Stimulated activated effector memory CD8-positive, alpha-beta T cell treated with anti-CD3 and anti-CD28 coated beads, Interleukin-12 subunit alpha, Interleukin-12 subunit beta, amount 100 ng/mL, for 72 hours (primary cell): ENCODE measurements at places on chromosomes 7 and 10.

GRCh38 chr7:142158736-142159496 lies 47.4 kb downstream of the MGAM2 start:
- DNase-seq: no peak

DNA sequence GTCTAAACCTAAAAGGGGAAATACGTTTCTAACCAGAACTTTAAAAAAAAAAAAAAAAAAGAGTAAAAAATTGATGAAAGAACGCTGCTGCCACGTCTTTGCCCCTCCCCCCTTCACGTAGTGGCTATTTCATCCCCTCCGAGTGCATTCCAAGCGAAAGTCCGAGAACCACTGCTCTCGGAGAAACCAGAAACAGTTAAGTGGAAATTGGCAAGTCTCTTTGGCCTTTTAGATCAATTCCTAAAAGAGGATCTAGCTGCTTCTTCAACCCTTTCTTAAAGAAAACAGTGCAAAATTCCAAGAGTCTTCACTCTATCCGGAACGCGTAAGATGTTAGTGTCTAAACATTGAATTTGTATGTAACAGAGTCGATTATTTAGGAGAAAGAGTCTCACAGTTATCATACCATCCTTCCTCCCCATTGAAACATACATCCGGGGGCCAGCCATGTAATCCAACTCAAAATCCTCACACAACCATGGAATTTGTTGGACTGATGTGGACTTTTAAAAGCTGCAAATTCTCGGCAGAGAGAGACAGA lies 1.1 kb downstream of the P4HA1 start:
- peak; percentile 70 for DNase-seq

DNA sequence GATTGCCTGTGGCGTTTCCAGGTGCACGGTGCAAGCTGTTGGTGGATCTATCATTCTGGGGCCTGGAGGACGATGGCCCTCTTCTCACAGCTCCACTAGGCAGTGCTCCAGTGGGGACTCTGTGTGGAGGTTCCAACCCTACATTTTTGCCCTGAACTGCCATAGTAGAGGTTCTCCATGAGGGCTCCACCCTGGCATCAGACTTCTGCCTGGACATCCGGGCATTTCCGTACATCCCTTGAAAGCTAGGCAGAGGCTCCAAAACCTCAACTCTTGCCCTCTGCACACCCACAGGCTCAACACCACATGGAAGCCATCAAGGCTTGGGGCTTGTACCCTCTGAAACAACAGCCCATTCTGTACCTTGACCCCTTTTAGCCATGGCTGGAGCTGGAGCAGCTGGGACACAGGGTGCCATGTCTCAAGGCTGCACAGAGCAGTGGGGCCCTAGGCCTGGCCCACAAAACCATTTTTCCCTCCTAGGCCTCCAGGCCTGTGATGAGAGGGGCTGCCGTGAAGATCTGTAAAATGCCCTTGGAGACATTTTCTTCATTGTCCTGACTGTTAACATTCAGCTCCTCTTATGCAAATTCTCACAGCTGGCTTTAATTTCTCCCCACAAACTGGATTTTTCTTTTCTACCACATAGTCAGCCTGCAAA lies 10.0 kb upstream of the FGL2 start:
- DNase-seq: no peak

- DNase-seq: no peak
These were observed 79.4 kb upstream of the NXPH1 start for GRCh38 chr7:8353991-8354390.

- DNase-seq: no peak
These were observed 279.4 kb upstream of the HABP2 start for GRCh38 chr10:113273181-113274163.

DNA sequence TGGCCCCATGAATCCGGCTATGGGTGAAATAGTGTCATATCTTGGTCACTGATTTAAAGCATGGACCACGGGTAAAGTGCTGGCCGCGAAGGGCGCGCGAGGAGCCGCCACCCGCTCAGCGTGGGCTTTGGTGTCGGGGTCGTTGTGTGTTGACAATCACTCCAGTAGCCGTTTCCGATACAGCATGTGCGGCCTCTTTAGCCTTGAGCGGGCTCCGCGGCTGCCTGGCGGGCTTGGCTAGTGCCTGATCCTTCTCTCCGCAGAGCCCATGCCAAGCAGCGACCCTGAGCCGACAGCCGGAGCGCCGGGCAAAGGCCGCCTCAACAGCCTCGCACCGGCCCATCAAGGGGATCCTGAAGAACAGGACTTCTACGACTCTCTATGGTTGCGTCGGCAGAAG lies 105.9 kb downstream of the SLC37A3 start:
- DNase-seq: no peak

DNA sequence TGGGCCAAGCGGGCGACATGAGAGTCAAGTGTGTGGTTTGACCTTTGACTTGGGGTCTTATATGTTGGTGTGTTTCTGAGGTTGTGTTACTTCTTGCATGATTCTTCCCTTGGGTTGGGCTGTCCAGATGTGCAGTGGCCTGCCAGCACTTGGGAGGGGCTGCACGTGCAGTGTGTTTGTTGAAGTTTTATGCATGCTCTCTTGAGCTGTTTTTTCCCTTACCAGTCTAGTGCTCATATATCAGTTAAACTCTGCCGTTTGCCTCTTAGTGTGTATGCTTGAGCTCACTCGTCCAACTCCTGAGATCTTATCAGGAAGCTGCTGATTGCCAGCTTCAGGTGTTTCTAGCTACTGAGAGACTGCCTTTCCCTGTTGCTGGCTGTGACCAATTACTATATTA lies 23.1 kb downstream of the SP4 start:
- no peak for DNase-seq

GRCh38 chr7:1956141-1956540 lies 276.6 kb downstream of the MAD1L1 start:
- DNase-seq: no peak

DNA sequence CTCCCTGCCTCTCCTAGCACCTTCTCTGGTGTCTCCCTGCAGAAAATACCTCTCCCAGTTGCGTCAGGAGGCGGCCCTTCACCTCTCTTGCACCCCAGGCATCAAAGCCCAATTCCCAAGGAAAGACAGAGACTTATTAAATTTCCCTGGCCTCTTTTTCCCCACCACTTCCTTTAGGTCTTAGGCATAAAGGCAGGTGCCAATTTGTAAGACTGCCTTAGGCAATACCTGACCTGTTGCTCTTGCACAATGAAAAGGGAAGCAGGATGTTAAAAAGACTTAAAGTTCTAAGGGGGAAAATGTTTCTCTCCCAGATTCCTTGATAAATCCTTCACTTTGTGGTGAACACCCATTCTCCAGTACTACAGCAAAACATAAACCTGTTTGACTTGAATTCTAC lies 186.7 kb downstream of the SLC25A13 start:
- no peak for DNase-seq

- no peak for DNase-seq
These were observed 55.4 kb downstream of the TBXAS1 start for GRCh38 chr7:139884441-139884840.

GRCh38 chr10:6239213-6239991 lies 36.7 kb downstream of the PFKFB3 start:
- DNase-seq: peak; percentile 76

GRCh38 chr7:39324139-39324760 lies 242.0 kb upstream of the YAE1 start:
- no peak for DNase-seq

DNA sequence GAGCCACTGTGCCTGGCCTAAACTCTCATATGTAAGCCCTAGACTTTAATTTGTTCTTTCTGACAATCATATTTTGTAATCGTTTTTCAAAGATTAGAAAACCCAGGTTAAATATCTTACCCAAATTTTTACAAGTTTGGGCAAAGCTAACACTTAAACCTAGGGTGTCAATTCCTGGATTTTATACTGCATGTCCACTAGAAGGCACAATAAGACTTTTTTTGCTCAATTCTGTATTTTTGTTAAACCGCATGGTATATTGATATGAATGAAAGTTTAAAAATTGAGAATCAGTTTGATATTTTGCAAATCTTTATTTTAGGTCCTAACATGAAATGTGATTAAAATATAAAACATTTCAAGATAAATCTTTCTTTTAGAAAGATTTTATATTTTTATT lies 29.3 kb downstream of the DYNC2I1 start:
- no peak for DNase-seq

DNA sequence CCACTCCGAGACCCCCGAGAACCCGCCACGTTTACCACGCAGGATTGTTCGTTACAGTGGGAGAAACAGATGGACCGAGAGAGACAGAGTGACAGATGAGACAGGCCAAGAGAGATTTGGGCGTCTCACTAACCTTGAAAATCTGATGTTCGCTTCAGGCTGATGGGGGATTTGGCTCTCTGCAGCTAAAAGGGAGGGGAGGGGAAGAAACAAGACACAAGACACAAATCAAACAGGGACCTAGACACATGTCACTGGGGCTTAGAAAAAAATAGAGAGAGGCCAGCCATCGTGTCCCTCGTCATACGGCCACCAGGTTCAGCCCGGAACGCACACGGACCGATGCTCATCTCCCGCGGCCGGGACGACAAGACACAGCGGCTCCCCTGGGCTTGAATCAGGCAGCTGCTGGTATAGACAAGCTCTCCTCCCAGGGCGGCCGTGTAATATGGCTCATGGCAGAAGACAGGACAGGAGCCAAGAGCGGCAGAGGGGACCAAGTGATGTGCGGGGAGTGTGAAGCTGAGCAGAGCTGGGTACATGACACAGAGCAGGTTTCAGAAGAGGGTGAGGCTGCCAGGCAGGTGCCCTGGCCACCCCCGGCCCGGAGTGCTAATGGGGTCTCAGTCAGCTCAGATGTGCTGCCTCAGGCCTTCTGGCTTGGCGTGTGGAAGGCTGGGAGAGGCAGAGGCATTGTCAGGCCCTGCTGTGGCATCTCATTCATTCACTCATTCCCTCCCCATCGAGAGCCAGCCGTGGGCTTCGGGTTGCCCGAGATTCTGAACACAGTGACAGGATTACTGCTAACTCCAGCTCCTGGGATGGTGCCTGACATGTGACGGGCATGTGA lies 88.5 kb upstream of the GNA12 start:
- no peak for DNase-seq

DNA sequence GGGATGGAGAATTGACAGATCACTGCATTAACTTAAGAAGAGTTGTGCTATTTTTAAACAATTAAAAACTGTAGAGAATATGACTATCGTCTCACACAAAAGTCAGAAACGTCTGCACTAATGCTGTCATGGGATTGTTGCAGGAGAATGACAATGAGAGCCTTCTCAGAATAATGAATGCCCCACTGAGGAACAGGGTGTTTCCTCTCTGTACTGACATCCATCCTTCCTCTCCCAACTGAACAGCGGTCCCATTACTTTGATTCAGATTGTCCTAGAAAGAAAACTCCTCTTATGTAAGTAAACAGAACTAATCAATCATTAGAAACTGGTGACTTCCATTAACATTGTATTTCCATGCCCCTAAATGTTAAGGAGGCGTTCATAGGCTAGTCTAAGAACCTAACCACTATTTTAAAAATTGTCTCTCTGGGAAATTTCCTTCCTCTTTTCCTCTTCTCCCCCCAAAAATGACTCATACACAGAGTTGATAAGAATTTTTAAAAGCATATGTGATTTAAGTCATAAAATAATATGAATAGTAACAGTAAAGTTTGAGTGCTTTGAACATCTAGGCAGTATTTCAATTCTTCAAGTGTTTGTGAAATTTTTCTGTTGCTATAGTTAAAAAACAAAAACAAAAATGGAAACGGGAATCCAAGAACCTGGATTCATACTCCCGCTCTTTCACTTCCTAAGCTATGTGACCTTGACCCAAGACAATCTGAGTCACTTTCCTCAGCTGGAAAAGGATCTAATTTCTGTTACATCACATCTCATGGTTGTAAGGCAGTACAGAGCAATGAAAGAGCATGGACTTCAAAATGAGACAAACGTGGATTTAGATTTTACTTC lies 12.7 kb upstream of the MACC1 start:
- no peak for DNase-seq

DNA sequence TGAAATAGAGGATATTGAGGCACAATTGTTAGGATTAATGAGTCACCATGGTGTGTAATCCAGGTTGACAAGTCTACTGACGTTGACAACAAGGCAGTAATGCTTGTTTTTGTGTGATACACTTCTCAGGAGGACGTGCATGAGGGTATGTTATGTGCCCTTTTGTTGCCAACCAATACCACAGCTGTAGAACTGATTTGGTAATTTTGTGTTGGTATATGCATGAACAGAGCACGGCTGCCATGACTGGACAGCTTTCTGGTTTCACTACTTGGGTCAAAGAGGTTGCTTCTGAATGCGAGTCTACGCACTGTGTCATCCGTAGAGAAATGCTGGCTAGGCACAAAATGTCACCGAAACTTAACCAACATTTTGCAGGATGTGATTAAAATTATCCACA lies 32.9 kb downstream of the PHTF2 start:
- no peak for DNase-seq

- DNase-seq: no peak
These were observed 9.4 kb upstream of the FAM170B start for GRCh38 chr10:49143249-49143648.

GRCh38 chr7:37417107-37417474 lies 31.6 kb downstream of the ELMO1 start:
- no peak for DNase-seq

- no peak for DNase-seq
These were observed 44.0 kb downstream of the ASB13 start for GRCh38 chr10:5622186-5622960.

GRCh38 chr10:106777841-106778240 lies 386.7 kb downstream of the SORCS1 start:
- DNase-seq: no peak

DNA sequence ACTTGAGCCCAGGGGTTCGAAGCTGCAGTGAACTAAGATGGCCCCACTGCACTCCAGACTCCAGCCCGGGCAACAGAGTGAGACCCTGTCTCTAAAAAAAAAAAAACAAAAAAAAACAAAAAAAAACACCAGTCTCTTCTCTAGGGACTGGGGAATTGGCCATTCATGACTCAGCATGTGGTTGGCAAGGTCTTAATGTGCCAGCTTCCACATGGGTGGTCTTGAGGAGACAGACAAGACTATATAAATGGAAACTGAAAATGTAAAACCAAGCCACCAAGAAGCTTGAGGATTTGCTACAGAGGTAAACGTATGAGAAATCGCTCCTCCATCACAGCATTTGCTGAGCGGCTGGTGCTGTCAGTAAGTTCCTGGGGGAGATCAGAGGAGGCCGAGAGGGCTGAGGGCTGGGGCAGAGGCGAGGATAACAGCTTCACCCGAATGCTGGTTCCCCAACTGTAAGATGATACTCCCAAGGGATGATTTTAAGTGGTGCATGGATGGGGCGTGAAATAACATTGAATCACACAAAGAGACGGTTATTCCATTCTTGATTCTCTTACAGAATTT lies 128.7 kb downstream of the C10orf105 start:
- DNase-seq: no peak

DNA sequence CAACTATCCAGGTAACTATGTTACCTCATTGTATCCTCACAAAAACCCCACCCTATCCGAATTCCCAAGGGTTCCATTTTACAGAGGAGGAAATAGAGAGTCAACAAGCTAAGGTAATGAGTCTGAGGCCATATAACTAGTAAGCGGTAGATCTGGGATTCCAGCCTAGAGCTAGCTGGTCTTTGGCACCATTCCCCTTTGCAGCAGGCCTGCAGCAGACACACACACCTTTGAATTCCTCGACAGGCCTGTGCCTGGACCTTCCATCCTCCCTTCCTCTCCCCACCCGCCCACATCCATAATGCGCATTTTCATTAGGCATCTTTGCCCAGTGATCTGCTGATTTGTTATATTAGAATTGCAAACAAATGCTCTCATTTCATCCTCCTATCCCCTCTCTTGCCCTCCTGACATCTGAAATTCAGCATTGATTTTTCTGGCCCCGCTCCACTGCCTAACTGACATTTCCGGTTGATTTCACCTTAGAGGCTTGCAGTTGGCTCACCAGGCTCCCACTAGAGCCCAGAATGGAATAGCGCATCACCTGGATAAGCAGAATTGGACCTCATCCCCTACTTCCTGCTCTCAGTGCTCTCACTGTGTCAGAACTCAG lies 129.5 kb downstream of the PLXNA4 start:
- no peak for DNase-seq

GRCh38 chr7:155995183-155995612 lies 182.9 kb upstream of the SHH start:
- no peak for DNase-seq
